Neural progenitor cell (in vitro differentiated cells): ENCODE measurements at places on chromosomes 11 and 22.

DNA sequence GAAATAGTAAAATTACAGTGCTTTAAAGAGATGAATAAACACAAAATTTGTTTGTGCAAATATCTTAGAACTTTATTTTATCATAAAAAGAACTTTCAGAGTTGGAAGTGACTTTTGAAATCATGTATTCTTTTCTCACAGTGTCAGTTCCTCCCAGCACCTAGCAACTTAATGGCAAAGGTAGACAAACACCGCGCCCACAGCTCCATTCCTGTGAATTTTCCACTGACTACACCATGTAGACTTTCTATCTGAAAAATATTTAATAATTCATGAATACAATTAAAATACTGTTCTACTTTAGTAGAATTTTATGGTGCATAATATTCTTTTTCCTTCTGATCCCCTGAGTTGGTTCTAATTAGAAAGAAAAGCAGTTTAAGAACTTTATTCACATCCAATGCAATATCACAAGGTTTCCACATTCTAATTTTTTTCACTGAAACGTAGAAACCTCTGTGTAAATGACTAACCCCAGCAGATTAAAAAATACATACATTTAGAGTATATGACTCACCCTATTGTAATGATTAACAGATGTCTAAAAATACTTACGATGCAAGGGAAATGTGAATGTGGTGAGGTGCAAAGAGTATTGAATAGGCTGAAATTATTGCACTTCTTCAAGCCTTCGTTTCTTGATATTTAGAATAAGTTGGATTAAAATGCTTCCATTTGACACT lies 218.2 kb upstream of the CCDC179 start:
- DNase-seq: no peak

GRCh38 chr11:120815319-120816100 lies 208.4 kb upstream of the TBCEL start:
- DNase-seq: peak; percentile 36

DNA sequence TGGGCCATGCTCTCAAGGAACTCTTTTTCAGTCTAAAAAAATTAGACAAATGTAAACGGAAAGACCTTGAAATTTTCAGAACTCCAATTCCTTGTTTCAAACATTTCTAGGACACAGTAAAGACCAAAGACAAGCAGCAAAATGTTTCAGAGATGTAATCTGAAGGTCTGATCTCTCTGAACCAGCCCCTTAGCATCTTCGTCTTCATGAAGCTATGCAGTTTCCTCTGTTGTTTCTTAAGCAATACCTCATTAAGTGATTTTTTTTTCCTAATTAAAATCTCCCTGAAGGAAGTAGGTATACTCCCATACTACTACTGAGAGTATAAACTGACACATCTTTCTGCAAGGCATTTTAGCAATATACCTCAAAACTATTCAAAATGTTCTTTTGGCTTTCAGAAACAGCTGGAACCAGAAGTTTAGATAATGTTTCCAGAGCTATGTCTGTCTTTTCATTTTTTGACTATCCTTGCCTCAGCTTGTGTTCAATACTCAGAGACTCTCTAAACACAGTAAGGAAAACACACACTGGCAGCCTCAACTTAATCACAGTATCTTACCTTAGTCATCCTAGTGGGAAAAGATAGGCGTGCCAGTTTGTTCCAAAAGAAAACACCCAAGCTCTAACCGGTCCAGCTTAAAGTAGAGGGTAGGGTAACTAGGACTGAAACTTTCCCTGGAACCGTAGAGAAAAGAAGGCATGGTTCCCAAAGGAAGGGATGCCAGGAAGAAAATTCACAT lies 25.1 kb downstream of the SBF2 start:
- DNase-seq: no peak

GRCh38 chr11:43905813-43906241 lies 25.2 kb downstream of the ALKBH3 start:
- DNase-seq: no peak

- DNase-seq: no peak
These were observed 4.7 kb upstream of the MAJIN start for GRCh38 chr11:64976651-64977050.

DNA sequence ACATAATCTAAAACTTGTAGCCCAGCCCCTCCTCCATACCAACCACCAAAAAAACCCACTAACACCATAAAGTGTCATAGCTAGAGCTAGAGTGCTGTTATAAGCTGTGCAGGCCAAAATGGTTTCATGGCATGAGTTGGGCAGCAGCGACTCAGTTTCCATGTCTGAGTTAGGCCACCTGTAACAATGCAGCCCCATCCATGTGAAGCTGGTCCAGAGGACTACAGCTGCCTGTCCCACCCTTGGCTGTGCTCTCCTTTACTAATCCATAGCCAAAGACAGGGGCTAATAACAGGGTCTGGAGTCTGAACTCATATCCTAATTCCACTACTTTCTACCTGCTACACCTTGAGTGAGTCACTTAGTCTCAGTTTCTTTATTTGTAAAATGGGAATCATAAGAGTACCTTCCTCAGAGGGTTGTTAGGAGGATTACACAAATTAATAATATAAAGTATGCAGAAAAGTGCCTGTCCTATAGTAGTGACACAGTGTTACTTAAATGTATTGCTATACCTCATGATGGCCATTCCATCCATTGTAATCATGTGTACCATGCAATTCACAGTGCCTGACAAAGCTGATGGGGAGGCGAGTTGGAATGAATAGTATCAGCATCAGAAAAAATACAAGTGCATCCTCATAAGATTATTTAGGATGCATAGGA lies 20.6 kb downstream of the KCNQ1OT1 start:
- no peak for DNase-seq

DNA sequence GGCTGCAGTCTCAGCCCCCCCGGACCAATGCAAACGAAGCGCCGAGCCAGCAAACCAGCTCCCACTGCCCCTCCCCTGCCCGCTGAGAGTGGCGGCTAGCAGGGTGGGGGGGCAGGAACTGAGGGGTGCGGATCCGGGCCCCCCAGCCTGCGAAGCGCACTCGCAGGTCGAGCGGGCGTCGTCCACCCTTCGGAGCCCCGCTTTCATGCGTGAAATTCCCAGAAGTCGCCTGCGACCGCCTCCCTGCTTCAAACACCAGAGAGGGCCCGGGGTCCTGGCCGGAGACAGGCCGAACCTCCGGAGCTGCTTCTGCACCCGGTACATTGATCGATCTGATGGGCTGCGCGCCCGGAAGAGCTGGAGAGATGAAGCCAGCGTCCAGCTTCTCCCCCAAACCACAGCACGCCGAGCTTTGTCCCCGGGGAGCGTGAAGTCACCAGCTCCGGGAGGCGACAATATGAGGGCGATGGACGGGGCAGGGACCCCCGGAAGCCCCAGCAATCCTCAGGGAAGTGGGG lies 646 bp upstream of the PATZ1 start:
- peak; percentile 81 for DNase-seq

DNA sequence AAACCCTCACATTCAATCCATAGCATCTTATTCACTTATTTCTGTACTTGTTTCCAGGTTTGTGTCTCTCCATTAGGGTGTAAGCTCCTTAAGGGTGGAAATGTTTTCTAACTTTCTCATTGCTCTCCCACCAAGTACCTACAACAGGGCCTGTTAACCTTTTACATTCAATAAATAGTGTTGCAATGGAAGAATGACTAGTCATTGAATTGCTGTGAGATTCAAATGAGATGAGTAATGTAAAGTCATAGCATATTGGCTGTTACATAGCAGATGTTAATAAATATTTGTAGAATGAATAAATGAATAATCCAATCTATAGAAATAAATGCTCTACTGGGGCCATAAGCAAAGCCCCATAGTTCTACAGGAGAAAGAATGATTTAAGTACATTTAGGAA lies 75.4 kb upstream of the DDI1 start:
- no peak for DNase-seq

DNA sequence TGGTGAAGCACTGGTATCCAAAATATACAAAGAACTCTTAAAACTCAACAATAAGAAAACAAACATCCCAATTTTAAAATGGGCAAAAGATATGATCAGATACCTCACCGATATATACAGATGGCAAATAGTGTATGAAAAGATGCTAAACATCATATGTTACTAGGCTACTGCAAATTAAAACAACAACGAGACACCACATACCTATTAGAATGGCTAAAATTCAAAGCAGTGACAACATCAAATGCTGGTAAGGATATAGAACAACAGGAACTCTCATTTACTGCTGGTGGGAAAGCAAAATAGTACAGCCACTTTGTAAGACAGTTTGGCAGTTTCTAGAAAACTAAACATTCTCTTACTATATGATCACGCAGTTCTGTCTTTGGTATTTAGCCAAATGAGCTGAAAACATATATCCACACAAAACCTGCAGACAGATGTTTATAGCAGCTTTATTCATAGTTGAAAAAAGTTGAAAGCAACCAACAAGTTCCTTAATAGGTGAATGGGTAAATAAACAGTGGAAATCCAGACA lies 38.5 kb downstream of the SIK3 start:
- DNase-seq: no peak

DNA sequence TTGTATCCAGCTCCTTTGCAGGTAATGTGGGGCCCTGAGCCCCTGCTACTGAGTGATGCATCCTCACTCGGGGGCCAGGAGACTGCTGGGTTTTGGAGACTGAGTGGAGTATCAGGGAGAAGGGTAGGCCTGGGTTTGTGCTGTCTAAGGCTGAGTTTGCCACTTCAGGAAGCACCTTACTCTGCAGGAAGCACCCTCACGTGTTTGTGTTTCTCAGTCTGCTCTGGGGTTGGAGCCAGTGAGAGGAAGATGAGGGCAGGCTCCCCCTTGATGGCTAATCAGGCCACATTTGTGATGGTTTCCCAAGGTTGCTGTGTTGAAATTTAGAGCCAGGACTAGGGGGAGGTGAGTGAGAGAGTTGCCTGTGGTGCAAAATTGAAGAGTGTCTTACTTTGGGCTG lies 13.7 kb upstream of the THY1 start:
- no peak for DNase-seq

DNA sequence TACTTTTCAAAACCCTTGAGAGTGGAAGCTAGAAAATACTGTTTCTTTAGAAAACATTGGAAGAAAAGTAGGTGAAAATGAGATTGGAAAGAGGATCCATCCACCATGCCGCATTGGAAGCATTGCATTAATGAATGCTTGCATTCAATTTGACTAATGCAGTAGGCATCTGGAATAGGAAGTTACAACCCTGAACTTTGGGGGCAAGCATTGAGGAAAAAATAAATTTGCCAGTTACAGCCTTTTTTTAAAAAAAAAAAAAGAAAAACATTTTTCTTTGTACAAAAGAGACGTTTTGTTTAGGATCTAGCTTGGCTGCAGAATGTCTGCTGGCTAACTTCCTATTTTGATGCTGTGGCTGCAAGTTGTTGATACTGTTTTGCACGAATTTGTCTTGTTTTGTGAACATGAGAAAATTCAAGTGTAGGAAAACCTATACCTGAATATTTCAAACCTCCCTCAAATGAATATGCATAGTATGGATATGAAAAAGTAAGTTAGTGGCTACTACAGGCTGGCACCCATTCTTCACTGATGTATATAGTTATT lies 28.1 kb downstream of the RTN3 start:
- no peak for DNase-seq

- peak; percentile 61 for DNase-seq
These were observed 8.3 kb downstream of the SMTN start for GRCh38 chr22:31089160-31090100.

DNA sequence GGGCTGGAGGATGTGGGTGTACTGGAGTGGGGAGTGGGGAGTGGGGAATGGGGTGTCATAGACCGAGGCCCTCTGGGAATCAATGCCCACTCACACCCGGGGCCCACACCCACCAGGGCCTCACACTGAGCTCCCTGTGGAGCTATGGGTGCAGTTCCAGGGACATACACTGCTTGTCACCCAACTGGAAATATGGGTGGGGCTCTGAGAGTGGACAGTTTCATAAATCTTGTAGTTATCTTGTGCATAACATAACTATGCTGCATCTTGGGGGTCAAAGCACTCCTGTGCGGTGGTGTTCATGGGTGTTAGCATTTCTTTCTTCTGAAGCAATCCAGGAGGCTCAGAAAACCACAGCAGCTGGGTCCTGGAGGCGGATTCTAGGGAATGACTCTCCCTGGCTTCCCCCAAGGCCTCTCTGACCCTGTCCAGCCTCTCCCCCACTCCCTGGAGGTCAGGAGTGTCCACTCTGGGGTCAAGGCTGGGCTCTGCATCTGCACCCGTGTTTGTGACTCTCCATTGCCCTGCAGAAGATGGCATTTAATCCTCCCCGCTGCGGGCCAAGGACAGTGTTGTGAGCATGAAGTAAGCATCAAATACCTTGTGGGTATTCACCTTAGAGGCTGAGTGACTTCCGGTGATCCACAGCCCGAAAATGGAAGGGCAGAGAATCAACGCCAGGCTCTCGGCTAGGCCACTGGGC lies 172.5 kb downstream of the CTTN start:
- no peak for DNase-seq

DNA sequence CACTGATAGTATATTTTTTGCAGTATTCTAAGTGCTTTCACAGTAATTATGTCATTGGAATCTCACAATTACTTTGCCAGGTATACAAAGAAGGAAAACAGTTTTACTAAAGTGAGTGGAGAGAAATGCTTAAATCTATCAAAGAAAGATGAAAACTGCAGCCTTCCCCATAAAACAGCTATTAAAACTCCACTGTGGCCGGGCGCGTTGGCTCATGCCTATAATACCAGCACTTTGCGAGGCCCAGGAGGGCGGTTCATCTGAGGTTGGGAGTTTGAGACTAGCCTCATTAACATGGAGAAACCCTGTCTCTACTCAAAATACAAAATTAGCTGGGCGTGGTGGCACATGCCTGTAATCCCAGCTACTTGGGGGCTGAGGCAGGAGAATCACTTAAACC lies 19.1 kb downstream of the OR51E1 start:
- DNase-seq: no peak

GRCh38 chr11:100727410-100727809 lies 40.3 kb downstream of the ARHGAP42 start:
- no peak for DNase-seq

DNA sequence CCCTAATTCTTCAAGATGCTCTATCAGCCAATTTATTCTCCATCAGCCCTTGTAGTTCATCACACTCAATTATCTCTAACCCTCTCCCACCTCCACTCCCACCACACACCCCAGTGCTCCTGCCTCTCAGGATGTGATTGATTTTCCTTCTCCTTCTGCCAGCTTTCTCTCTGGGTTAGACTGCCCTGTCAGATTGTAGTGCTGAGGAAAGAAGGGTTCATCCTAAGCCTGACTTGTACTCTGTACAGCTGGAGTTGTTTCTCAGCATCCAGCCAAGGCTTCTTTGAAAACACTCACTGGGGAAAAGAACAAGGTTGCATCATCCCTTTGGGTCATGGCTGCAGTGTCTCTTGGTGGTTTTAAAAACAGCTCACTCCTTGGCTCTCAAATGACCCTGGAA lies 61.2 kb downstream of the CECR2 start:
- no peak for DNase-seq

DNA sequence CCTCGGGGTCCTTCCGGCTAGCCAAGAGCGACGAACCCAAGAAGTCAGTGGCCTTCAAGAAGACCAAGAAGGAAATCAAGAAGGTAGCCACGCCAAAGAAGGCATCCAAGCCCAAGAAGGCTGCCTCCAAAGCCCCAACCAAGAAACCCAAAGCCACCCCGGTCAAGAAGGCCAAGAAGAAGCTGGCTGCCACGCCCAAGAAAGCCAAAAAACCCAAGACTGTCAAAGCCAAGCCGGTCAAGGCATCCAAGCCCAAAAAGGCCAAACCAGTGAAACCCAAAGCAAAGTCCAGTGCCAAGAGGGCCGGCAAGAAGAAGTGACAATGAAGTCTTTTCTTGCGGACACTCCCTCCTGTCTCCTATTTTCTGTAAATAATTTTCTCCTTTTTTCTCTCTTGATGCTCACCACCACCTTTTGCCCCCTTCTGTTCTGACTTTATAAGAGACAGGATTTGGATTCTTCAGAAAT lies 1.9 kb upstream of the GCAT start:
- DNase-seq: no peak

GRCh38 chr22:44473580-44473979 lies 24.5 kb downstream of the RTL6 start:
- DNase-seq: no peak

GRCh38 chr11:112794331-112794846 lies 166.8 kb upstream of the NCAM1 start:
- DNase-seq: no peak
